GM23338 (cell line): ENCODE measurements at places on chromosomes 7 and 10.

GRCh38 chr10:1268831-1269230 lies 212.6 kb downstream of the WDR37 start:
- peak; percentile 21 for DNase-seq

- no peak for DNase-seq
Measured at GRCh38 chr7:70307544-70308106, 709.4 kb downstream of the AUTS2 start.

GRCh38 chr10:8136736-8137135 lies 82.2 kb downstream of the GATA3 start:
- no peak for DNase-seq

GRCh38 chr7:23530405-23530804 lies 1.4 kb downstream of the TRA2A start:
- peak; percentile 71 for DNase-seq

GRCh38 chr7:114689406-114689805 lies 232.5 kb upstream of the MDFIC start:
- peak; percentile 40 for DNase-seq

DNA sequence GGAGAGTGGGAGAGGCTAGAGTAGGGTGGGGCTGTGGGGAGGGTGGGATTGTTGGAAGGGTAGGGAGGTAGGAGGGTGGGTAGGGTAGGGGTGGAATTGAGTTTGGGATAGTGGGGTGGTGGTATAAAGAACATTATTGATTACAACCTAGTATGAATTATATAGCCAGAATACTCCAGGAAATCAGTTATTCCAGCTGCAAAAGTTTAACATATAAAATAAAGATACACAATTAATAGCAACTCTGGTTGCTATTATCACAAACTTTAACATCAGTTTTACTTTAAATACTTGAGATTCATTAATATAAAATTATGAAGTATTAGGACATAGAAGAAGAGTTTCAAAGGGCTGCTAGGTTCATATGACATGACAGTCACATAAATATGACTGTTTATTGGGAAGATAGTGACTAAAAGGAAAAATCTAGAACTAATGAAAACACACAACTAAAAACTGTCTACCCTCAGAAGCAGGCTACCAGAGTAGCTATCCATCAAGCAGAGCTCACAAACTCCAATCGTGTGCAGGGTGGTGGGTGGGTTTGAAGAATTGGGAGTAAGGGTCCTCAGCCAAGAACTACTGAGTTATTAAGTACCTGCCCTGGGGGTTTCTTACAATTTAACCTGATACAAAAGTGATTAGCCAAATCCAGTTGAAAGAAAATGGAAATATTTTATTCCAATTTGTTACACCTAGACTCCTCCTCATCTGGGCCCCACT lies 14.0 kb upstream of the SGCE start:
- DNase-seq, result no peak

- DNase-seq, result no peak
Measured at GRCh38 chr7:105391429-105391828, 2.7 kb upstream of the SRPK2 start.

- DNase-seq, result no peak
Measured at GRCh38 chr10:87565010-87565409, 60.3 kb downstream of the MINPP1 start.

DNA sequence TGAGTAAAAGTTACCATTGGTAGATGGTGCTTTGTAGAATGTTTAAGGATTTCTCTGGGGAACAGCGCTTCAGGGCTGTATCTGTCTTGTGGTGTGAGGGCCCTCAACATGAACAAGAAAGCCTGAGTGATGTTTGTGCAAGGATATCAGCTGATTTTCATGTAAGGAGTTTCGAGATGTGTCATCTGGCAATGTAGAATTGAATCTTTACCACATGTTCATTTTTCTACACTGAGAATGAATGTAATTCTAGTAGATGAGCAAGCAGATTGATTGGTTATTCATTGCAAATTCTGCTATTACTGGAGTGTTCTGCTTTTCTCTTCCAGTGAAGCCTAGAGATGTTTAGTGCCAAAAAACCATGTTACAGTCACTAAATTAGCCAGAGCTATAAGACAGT lies 87.7 kb downstream of the ST7 start:
- no peak for DNase-seq

DNA sequence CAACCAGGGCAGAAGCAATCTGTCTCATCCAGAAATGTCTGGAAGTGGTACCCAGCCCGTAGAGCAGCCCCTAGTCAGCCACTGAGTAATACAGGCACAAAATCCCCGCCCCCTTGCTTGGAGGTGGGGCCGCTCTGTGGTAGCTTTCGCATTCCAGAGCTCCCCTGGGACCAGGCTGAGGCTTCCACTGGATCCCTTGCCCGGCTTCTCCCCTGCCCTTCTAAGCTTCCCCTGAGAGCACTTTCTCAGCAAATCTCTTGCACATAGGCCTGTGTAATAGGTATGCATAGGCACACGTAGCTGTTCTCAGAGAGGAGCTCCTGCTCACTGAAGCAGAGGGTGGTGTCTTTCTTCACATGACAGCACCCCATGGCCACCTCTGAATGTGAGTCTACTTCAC lies 144.2 kb downstream of the BMS1 start:
- DNase-seq, result peak; percentile 87

- no peak for DNase-seq
Measured at GRCh38 chr10:86193841-86194240, 172.8 kb downstream of the GRID1 start.

DNA sequence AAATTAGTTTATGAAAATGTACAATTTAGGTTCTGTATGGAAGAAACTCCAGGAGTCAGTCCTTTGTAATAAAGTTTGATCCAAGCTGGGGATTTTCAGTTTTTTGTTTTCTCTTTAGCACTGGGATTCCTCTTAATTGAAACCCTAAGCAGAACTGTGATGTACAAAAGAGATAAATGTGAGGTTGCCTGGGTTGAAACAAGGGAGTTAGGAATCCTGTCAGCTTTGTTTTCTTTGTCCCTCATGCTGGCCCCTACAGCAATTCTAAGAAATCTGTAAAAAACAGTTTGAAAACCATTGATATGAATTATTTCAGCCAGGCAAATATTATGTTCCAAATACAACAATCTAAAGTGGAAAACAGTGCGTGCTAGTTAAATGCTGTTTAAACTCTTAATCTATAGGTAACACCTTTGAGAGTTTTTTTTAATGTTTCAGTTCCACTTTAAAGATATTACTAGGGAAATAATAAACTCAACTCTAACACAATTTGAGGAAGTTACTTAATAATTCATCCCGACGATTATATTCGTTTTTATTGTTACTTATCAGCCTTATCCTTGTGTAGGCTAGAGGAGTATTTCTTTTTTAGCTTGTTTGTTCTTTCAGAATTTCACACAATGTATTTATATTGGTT lies 65.3 kb downstream of the SGCE start:
- no peak for DNase-seq

- DNase-seq, result peak; percentile 43
Measured at GRCh38 chr10:26169466-26169865, 47.1 kb upstream of the GAD2 start.

GRCh38 chr10:60614363-60614762 lies 163.9 kb upstream of the CDK1 start:
- no peak for DNase-seq

GRCh38 chr10:106513352-106513771 lies 651.1 kb downstream of the SORCS1 start:
- no peak for DNase-seq

DNA sequence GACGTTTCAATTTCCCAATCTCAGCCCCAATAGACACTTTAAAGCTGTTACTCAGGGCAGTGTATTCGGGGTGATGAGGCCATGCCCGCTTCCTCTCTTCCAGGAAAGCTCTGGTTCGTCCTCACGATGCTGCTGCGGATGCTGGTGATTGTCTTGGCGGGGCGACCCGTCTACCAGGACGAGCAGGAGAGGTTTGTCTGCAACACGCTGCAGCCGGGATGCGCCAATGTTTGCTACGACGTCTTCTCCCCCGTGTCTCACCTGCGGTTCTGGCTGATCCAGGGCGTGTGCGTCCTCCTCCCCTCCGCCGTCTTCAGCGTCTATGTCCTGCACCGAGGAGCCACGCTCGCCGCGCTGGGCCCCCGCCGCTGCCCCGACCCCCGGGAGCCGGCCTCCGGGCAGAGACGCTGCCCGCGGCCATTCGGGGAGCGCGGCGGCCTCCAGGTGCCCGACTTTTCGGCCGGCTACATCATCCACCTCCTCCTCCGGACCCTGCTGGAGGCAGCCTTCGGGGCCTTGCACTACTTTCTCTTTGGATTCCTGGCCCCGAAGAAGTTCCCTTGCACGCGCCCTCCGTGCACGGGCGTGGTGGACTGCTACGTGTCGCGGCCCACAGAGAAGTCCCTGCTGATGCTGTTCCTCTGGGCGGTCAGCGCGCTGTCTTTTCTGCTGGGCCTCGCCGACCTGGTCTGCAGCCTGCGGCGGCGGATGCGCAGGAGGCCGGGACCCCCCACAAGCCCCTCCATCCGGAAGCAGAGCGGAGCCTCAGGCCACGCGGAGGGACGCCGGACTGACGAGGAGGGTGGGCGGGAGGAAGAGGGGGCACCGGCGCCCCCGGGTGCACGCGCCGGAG lies 2.6 kb downstream of the GJD4 start:
- DNase-seq, result peak; percentile 60

- no peak for DNase-seq
Measured at GRCh38 chr7:99465421-99465768, 572 bp downstream of the ATP5MF start.

- DNase-seq, result no peak
Measured at GRCh38 chr10:59019603-59020002, 156.8 kb upstream of the PHYHIPL start.

DNA sequence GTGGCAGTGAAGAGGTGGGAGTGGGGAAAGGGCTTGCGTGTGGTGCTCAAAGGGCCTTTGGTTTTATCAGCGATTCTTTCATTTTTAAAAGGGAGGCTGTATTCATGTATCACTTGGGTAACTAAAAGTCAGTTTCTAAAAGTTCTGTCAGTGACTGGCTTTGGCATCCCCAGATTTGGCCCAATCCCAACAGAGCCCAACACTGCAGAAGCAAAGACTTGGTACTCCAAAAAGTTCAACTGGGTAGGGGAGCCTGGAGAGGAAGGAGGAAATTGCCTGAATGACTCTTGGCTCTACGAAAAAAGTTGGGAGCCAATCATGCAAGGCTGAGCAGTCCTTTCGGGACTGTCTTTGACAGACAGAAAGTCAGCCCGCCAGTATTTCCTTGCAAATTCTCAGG lies 54.5 kb upstream of the COL13A1 start:
- DNase-seq, result no peak

GRCh38 chr10:112006831-112007230 lies 176.7 kb downstream of the GPAM start:
- DNase-seq, result no peak

DNA sequence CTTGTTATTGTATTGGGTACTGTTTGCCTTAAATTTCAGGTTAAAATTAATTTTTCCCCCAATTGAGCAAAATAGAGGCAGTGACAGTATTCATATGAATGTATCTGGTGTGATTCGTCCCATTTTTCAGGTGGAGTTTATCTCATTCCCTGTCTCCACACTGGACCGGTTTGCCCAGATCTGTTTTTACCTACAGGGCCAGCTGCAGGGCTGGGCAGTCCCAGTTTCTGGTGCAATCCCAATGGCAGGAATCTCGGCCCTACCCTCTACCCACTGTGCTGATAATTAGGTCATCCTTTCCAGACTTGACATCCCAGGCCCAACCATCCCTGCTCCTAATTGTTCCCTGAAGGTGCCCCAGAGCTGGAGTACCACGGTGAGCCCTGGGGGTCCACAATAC lies 49.8 kb upstream of the NFE2L3 start:
- DNase-seq, result no peak

DNA sequence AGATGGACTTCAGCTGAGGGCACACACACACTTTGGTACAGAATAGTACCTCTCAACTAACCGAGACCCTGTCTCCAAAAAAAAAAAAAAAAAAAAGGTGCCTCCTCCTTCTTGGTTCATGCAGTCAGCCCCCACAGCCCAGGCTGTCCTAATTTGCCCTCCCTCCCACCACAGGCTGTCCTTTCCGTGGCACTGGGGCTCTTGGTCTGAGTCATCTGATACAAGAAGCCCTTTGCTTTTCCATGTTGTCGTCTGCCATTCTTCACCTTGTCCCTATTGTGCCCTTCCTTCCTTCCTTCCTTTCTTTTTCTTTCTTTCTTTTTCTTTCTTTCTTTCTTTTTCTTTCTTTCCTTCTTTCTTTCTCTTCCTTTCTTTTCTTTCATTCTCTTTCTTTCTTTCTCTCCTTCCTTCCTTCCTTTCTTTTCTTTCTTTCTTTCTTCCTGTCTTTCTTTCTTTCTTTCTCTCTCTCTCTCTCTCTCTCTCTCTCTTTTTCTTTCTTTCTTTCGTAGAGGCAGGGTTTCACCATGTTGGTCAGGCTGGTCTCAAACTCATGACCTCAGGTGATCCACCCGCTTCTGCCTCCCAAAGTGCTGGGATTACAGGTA lies 96.0 kb upstream of the IKZF1 start:
- DNase-seq, result no peak

GRCh38 chr10:5905854-5906507 lies 15.9 kb downstream of the FBH1 start:
- DNase-seq, result no peak

- DNase-seq, result peak; percentile 30
Measured at GRCh38 chr10:34565934-34566333, 249.2 kb downstream of the PARD3 start.

DNA sequence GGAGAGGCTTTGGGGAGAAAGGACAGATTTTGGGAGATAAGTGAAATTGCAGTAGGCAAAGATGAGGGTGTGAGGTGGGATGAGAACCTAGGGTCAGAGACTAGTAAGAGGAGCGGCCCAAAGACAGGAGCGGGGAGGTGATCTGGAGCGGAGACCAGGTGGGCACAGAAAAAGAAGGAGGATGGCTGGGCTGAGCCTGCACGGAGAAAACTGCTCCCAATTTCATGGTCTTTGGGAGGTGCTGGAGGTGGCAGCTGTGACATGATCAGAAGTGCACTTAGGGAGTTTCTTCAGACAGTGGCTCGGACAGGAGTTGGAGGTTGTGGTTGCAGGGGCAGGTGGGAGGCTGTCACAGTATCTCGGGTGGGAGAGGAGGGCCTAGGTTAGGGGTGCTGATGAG lies 232.8 kb downstream of the SKAP2 start:
- DNase-seq, result no peak

DNA sequence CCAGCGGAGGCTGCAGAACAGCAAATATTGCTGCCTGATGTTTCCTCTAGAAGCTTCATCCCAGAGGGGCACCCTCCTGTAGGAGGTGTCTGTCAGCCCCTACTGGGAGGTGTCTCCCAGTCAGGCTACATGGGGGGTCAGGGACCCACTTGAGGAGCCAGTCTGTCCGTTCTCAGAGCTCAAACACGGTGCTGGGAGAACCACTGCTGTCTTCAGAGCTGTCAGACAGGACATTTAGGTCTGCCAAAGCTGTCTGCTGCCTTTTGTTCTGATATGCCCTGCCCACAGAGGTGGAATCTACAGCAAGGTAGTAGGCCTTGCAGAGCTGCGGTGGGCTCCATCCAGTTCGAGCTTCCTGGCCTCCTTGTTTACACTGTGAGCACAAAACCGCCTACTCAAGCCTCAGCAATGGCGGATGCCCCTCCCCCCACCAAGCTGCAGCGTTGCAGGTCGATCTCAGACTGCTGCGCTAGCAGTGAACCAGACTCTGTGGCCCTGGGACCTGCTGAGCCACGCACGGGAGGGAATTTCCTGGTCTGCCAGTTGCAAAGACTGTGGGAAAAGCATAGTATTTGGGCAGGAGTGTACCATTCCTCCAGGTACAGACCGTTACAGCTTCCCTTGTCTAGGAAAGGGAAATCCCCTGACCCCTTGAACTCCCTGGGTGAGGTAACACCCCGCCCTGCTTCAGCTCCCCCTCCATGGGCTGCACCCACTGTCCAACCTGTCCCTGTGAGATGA lies 17.7 kb upstream of the MINDY3 start:
- DNase-seq, result peak; percentile 54

- no peak for DNase-seq
Measured at GRCh38 chr7:21911341-21911875, 34.3 kb downstream of the CDCA7L start.
